ENCODE measurements at places on chromosomes 2 and 18.

GRCh38 chr2:47029737-47030524 is 114.3 kb upstream of the MCFD2 start:
- no peak overlapping the region for H3K27ac ChIP-seq
- no peaks in the 10 kb centered on the region for H3K36me3 ChIP-seq
- peaks cover 24% of the 10 kb centered on the region for H3K4me1 ChIP-seq
- no peak overlapping the region for H3K4me3 ChIP-seq
- DNase-seq = peak; percentile 52

DNA sequence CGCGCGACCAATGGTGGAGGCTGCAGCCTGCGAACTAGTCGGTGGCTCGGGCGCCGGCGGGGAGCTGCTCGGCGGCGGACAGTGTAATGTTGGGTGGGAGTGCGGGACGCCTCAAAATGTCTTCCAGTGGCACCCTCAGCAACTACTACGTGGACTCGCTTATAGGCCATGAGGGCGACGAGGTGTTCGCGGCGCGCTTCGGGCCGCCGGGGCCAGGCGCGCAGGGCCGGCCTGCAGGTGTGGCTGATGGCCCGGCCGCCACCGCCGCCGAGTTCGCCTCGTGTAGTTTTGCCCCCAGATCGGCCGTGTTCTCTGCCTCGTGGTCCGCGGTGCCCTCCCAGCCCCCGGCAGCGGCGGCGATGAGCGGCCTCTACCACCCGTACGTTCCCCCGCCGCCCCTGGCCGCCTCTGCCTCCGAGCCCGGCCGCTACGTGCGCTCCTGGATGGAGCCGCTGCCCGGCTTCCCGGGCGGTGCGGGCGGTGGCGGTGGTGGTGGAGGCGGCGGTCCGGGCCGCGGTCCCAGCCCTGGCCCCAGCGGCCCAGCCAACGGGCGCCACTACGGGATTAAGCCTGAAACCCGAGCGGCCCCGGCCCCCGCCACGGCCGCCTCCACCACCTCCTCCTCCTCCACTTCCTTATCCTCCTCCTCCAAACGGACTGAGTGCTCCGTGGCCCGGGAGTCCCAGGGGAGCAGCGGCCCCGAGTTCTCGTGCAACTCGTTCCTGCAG is at the start of gene HOXD9:
HOXD9 (plus strand) TSS at position 37 of the 728 bp plus-strand sequence; CDS start at position 87, 50 bp downstream.
- peaks cover 13% of the 10 kb centered on the region for H3K4me1 ChIP-seq
- no peaks in the 10 kb centered on the region for H3K36me3 ChIP-seq
- peaks cover 96% of the 10 kb centered on the region for H3K27me3 ChIP-seq
- DNase-seq = no peak

DNA sequence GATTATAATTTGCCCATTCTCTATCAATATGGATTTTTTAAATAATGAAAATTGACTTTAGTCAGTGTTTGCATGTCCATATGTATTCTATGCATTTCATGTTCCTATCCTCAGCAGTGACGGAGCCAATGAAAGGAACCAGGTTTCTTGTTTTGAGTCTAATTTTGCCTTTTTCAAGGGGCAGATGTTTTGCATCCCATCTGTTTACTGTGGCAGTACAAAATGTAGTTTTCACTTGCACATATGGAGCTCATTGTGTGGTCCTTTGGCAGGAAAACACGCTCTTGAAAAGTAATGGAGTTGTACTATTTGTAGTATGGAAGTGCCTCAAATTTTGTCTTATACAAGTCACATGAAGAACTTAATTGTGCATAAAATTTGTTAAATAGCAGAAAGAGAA is 127.8 kb downstream of the AGPS start:
- no peak overlapping the region for H3K4me3 ChIP-seq
- H3K4me1 ChIP-seq = peaks cover 15% of the 10 kb centered on the region
- H3K27ac ChIP-seq = peak overlapping the region; percentile 55
- no peaks in the 10 kb centered on the region for H3K36me3 ChIP-seq
- no peaks in the 10 kb centered on the region for H3K27me3 ChIP-seq

- H3K4me1 ChIP-seq = no peaks in the 10 kb centered on the region
- no peak overlapping the region for H3K4me3 ChIP-seq
- H3K36me3 ChIP-seq = no peaks in the 10 kb centered on the region
- no peak for DNase-seq
- no peak overlapping the region for H3K27ac ChIP-seq
Observed at GRCh38 chr2:230346921-230347533, 20.0 kb downstream of the SP140L start.

- no peaks in the 10 kb centered on the region for H3K27me3 ChIP-seq
- H3K27ac ChIP-seq = no peak overlapping the region
- no peaks in the 10 kb centered on the region for H3K36me3 ChIP-seq
- no peak for DNase-seq
- no peaks in the 10 kb centered on the region for H3K4me1 ChIP-seq
Observed at GRCh38 chr2:137093116-137093515, 327.8 kb downstream of the THSD7B start.

- H3K4me1 ChIP-seq = peaks cover 4% of the 10 kb centered on the region
- no peaks in the 10 kb centered on the region for H3K27me3 ChIP-seq
- peak overlapping the region; percentile 59 for H3K27ac ChIP-seq
- DNase-seq = no peak
- H3K36me3 ChIP-seq = no peaks in the 10 kb centered on the region
Observed at GRCh38 chr2:17517481-17518211, 594 bp downstream of the RAD51AP2 start.

DNA sequence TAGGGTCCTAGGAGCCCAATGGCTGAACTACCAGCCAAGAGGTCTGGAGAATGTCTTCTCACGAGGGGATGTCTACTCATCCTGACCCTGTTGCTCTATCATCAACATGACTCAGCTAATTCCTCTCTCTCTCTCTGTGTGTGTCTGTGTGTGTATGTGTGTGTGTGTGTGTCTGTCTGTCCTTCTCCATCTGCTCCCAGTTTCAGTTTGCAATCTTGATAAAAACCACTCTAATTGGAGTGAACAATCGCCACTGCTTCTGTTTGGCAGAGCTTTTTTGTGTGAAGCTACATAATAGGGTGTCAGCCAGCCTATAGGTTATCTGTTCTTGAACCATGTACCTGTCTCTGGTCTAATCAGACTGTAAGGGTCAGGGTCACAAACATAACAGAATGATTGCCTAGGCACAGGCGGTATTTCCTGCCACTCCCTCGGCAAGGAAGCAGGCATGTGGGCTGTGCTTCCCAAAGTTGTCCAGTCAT is 219.8 kb downstream of the SH3BP4 start:
- H3K4me3 ChIP-seq = no peak overlapping the region
- H3K27ac ChIP-seq = no peak overlapping the region
- H3K36me3 ChIP-seq = no peaks in the 10 kb centered on the region
- H3K4me1 ChIP-seq = peaks cover 13% of the 10 kb centered on the region
- peak; percentile 31 for DNase-seq

- H3K36me3 ChIP-seq = no peaks in the 10 kb centered on the region
- no peaks in the 10 kb centered on the region for H3K27me3 ChIP-seq
- DNase-seq = no peak
Observed at GRCh38 chr2:85549826-85550225, 10.9 kb downstream of the MAT2A start.

DNA sequence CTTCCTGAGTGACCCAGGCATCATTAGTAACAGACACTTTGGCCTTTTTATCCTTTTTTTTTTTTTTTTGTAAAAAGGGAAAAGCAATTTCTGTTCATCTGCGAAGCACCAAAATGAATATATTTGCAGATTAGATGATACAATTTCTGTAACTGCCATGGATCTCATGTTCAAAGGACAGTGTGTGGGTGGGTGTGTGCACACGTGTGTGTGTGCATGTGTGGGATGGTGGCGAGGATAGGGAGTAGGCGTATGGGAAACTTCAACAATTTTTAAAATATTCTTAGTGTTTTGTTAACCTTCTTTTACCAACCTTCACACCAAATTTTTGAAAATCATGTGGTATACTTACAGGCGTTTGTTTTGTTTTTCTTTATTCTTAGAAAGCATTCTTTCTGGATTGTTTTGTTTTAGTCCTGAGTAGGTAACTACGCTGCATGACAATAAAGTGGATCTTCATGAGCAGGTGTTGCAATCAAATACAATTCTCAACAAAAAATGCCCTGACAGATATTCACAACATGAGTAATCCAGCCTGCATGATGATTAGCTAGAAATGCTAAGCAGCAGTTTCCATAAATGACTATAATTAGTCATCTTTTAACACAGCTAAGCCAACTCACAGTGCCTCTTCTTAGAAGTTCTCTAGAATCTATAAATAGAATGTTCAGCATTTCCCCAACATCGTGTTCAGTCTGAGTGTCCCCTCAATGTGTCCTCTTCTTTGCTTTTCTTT is 53.5 kb upstream of the RMDN2 start:
- H3K4me3 ChIP-seq = no peak overlapping the region
- H3K27ac ChIP-seq = peak overlapping the region; percentile 56
- peaks cover 35% of the 10 kb centered on the region for H3K4me1 ChIP-seq
- H3K27me3 ChIP-seq = no peaks in the 10 kb centered on the region
- peak; percentile 53 for DNase-seq

- no peaks in the 10 kb centered on the region for H3K36me3 ChIP-seq
- no peak for DNase-seq
- H3K27ac ChIP-seq = peak overlapping the region; percentile 10
- H3K4me1 ChIP-seq = no peaks in the 10 kb centered on the region
- H3K27me3 ChIP-seq = no peaks in the 10 kb centered on the region
- H3K4me3 ChIP-seq = no peak overlapping the region
Observed at GRCh38 chr2:37698931-37699481, 27.6 kb upstream of the CDC42EP3 start.

- DNase-seq = no peak
- no peak overlapping the region for H3K27ac ChIP-seq
- no peak overlapping the region for H3K4me3 ChIP-seq
- no peaks in the 10 kb centered on the region for H3K36me3 ChIP-seq
- no peaks in the 10 kb centered on the region for H3K4me1 ChIP-seq
- H3K27me3 ChIP-seq = peaks cover 9% of the 10 kb centered on the region
Observed at GRCh38 chr18:48441405-48441881, 32.3 kb upstream of the ZBTB7C start.

- no peak overlapping the region for H3K27ac ChIP-seq
- no peaks in the 10 kb centered on the region for H3K36me3 ChIP-seq
- no peak overlapping the region for H3K4me3 ChIP-seq
- H3K4me1 ChIP-seq = no peaks in the 10 kb centered on the region
Observed at GRCh38 chr2:204849892-204850291, 304.6 kb downstream of the PARD3B start.

GRCh38 chr2:238151628-238152235 is 7.0 kb upstream of the ERFE start:
- H3K27ac ChIP-seq = no peak overlapping the region
- DNase-seq = no peak
- H3K27me3 ChIP-seq = no peaks in the 10 kb centered on the region
- H3K4me3 ChIP-seq = no peak overlapping the region
- no peaks in the 10 kb centered on the region for H3K4me1 ChIP-seq
- no peaks in the 10 kb centered on the region for H3K36me3 ChIP-seq

DNA sequence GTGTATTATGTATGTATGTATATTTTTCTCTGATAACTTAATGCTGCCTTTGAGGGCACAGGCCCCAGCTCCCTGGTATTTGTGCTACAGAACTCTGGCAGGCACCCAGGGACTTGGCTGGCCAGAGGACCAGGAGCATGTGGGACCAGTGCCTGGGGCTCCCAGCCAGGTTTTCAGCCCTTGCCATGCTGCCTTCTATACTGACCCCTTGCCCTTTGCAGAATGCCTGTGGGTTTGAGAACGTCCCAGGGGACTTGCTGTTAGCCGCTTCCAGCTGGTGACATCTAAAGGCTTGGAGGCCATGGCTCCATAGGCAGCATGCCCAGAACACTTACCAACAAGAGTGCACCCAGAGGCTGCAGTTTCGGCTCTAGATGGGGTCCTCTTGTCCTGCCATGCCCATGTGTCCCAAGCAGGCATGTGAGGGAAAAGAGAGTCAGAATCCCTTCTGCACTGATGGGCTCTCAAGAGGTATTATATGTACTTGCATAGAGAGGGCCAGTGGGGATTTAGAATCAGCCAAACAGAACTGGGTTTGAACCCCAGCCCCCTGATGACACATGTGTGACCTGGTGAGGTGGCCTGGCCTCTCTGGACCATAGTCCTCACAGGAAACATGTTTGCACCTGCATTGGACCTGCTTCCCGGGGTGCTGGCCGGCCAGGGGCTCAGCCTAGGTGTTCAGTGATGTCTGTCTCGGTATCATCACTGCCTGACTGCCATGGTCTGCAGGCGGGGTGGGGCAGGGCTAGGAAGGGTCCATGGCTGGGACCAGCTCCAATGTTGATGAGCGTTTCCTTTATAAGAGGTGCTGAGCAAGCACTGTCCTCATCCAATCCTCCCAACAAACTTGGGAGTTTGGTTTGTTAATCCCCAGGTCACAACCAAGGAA is 119.2 kb upstream of the FHL2 start:
- no peaks in the 10 kb centered on the region for H3K27me3 ChIP-seq
- no peaks in the 10 kb centered on the region for H3K4me1 ChIP-seq
- H3K4me3 ChIP-seq = no peak overlapping the region
- no peaks in the 10 kb centered on the region for H3K36me3 ChIP-seq
- no peak overlapping the region for H3K27ac ChIP-seq
- no peak for DNase-seq

DNA sequence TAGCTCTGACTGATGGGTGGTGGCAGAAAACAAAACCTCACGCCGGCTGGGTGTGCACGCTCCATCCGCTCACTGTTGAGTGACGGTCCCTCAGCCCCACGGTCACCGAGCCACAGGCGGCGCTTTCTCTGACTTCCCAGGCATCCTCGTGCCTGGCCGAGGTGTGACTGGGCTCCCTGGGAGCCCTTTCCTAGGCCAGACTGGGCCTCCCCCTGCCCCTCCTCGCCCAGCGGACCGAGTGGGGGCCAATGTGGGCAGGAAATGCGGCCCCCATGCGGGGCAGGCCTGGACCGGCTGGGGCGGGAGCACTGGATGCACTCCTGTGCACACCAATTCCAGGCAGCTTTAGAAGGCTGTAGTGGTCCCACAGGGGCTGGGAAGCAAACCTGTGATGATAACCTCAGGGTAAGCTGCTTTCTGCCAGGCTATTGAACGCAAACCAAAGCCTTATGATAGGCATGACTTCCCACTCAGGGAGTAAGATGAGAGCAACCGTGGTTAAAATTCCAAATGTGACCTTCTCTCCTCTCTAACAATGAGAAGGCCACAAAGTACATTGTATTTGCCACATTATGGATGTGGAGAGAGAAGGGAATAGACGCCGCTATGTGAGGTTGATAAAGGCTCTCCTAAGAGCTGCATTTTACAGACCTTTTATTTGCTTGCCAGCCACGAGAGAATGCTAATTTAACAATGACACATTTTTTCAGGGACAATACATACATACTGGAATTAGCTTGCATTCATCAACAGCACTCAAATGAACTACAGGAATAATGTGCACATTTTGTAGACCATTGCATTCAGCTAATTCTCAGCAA is 83.9 kb upstream of the PGAP1 start:
- no peak for DNase-seq
- no peaks in the 10 kb centered on the region for H3K4me1 ChIP-seq
- H3K27ac ChIP-seq = no peak overlapping the region
- no peaks in the 10 kb centered on the region for H3K27me3 ChIP-seq

- no peak overlapping the region for H3K4me3 ChIP-seq
- H3K4me1 ChIP-seq = peaks cover 14% of the 10 kb centered on the region
- no peak overlapping the region for H3K27ac ChIP-seq
- no peaks in the 10 kb centered on the region for H3K36me3 ChIP-seq
Observed at GRCh38 chr2:223928113-223929006, 16.8 kb downstream of the WDFY1 start.

GRCh38 chr2:122710049-122710448 is 954.6 kb downstream of the TSN start:
- no peak overlapping the region for H3K27ac ChIP-seq
- H3K4me3 ChIP-seq = no peak overlapping the region
- H3K27me3 ChIP-seq = no peaks in the 10 kb centered on the region
- no peaks in the 10 kb centered on the region for H3K4me1 ChIP-seq

GRCh38 chr2:42369532-42370229 is 8.7 kb upstream of the COX7A2L start:
- no peaks in the 10 kb centered on the region for H3K36me3 ChIP-seq
- peaks cover 4% of the 10 kb centered on the region for H3K4me1 ChIP-seq
- no peak overlapping the region for H3K27ac ChIP-seq
- DNase-seq = peak; percentile 41

GRCh38 chr2:26011609-26011989 is 22.3 kb upstream of the RAB10 start:
- H3K4me3 ChIP-seq = no peak overlapping the region
- peaks cover 22% of the 10 kb centered on the region for H3K4me1 ChIP-seq
- DNase-seq = no peak
- H3K36me3 ChIP-seq = no peaks in the 10 kb centered on the region

Measured in hepatocyte (in vitro differentiated cells).